SIG-M5 (cell line): ENCODE measurements at places on chromosomes 5 and 9.

DNA sequence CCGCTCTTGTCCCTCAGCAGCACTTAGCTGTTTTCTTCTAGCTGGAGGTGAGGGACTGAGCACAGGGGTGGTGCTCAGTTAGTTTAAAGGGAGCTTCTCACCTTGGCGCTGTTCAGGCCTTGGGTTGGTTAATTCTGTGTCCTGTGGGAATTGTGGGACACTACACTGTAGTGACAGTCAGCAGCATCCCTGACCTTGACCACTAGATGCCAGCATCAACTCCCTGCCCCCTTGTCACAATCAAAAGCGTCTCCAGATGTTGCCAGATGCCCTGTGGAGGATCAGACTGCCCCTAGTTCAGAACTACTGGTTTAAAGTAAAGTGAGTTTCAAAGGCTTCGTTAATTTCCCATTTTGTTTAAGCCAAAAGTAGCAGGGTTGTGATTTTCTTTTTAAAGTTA lies 65.5 kb upstream of the DMRT3 start:
- DNase-seq = no peak

DNA sequence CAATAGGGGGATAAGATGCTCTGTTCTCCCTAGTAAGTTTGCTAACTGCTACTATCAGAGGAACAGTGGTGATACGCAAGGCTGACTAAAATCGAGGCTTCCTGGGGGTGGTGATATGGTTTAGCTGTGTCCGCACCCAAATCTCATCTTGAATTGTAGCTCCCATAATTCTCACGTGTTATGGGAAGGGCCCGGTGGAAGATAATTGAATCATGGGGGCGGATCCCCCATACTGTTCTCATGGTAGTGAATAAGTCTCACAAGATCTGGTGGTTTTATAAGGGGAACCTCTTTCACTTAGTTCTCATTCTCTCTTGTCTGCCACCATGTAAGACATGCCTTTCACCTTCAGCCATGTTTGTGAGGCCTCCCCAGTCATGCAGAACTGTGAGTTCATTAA lies 135.1 kb downstream of the LHFPL2 start:
- no peak for DNase-seq

DNA sequence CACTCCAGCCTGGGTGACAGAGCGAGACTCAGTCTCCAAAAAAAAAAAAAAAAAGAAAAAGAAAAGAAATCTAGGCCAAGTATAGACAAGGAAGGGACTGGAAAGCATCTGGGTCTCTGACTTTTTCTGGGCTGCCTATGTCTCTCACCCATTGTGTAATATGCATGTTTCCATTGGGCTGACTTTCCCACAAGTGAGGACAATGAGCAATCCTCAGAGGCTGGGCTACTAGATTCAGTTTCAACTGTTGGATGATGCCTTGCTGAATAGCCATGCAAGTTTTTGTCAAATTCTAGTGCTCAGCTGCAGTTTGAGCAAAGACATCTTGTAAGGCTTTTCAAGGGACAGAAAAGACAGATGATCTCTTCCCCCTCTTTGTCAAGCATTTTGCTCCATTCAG lies 82.1 kb downstream of the PHAX start:
- no peak for DNase-seq

DNA sequence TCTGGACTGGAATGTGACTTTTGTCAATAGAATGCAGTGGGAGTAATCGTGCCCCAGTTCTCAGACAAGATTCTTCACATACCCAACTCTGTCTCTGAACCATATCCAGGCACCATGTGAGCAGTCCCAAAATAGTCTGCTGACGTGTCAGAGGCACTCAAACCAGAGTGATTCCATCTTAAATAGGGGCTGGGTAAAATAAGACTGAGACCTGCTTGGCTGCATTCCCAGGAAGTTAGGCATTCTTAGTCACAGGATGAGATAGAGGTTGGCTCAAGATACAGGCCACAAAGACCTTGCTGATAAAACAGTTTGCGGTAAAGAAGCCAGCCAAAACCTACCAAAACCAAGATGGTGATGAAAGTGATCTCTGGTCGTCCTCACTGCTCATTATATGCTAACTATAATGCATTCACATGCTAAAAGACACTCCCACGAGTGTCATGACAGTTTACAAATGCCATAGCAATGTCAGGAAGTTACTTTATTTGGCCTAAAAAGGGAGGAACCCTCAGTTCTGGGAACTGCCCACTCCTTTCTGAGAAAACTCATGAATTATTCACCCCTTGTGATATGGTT lies 16.9 kb upstream of the PLCXD3 start:
- DNase-seq = no peak

GRCh38 chr9:25752398-25752797 lies 74.2 kb upstream of the TUSC1 start:
- DNase-seq = no peak

GRCh38 chr5:158789441-158789840 lies 310.3 kb downstream of the EBF1 start:
- DNase-seq = no peak

GRCh38 chr9:404234-404633 lies 189.6 kb downstream of the DOCK8 start:
- DNase-seq = no peak

- DNase-seq = no peak
These were observed 196.7 kb downstream of the RGS3 start for GRCh38 chr9:113660196-113660595.

- no peak for DNase-seq
These were observed 2.1 kb downstream of the LCN15 start for GRCh38 chr9:136762221-136762691.

GRCh38 chr5:1185038-1185627 lies 16.3 kb upstream of the SLC6A19 start:
- no peak for DNase-seq

- no peak for DNase-seq
These were observed at the start of gene DBN1 for GRCh38 chr5:177473443-177474001. TSS of gene DBN1 (minus strand) at chr5:177473634. CDS start at chr5:177473521, 113 bp downstream.

GRCh38 chr9:89436963-89437625 lies 60.8 kb downstream of the SEMA4D start:
- no peak for DNase-seq

DNA sequence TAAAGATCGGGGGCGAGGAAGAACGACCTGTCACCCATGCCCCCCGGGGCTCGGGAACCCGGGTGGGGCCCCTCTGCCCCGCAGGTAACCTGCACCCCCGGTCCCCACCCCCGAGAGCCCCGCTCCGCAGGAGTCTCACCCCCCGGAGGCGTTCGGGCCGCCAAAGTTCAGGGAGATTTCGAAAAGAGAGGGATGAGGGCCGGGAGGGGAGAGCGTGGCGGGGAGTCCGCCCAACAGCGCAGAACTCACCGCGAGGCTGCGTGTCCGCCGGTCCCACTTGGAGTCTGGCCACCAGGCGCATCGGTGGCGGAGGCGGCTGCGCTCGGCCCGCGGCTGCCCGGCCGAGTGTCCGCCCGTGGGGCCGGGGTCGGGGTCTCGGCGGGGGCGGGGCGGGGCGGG lies at the start of gene PHF19:
Gene PHF19, minus strand, starts transcription at position 347 of the 399 bp plus-strand sequence. CDS start 2,447 bp downstream, outside the sequence.
- DNase-seq = no peak

- no peak for DNase-seq
These were observed 12.9 kb downstream of the GNG10 start for GRCh38 chr9:111674319-111674718.

- no peak for DNase-seq
These were observed 27.1 kb upstream of the PTGER4 start for GRCh38 chr5:40652441-40653220.

- DNase-seq = no peak
These were observed 55.4 kb upstream of the RPL26L1 start for GRCh38 chr5:172903790-172904189.

- no peak for DNase-seq
These were observed 1.5 kb upstream of the ZFR start for GRCh38 chr5:32445831-32446614.

GRCh38 chr9:134206311-134207300 lies 42.2 kb upstream of the RNU6ATAC start:
- no peak for DNase-seq

DNA sequence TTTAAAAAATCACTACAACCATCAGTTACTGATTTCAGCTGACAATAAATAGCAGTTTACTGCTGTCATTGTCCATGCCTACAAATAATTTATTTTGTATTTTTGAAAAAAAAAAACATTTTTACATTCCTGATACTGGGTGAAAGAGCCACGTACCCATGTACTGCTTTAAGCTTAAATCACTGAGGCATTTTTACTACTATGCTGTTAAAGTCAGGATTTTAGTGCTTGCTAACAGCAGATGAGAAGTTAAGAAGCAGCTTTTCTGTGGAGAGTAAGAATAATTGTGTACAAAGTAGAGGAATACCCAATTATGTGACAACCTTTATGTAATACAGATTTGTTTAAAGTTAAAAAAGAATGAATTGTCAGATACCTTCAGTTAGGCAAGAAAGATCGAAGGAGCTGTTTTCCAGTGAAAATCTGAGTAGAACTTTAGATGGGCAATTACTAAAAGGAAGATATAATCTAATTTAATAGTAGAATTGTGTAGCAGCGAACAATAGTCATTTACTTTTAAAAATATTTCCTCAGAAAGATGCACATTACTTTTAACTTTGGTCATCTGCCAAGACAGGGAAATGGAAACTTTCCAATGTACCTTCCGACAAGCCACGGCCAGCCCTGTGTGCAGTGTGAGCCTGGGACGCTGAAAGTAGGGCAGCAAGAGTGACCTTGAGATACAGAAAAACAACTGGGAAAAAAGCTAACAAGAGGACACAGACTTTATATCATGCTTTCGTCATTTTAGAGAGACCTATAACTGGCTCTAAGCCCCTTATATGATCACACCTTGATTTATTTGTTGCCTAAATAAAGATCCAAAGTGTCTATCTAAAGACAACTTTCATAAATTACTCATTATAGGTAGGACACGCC lies 39.9 kb downstream of the RHOBTB3 start:
- no peak for DNase-seq

DNA sequence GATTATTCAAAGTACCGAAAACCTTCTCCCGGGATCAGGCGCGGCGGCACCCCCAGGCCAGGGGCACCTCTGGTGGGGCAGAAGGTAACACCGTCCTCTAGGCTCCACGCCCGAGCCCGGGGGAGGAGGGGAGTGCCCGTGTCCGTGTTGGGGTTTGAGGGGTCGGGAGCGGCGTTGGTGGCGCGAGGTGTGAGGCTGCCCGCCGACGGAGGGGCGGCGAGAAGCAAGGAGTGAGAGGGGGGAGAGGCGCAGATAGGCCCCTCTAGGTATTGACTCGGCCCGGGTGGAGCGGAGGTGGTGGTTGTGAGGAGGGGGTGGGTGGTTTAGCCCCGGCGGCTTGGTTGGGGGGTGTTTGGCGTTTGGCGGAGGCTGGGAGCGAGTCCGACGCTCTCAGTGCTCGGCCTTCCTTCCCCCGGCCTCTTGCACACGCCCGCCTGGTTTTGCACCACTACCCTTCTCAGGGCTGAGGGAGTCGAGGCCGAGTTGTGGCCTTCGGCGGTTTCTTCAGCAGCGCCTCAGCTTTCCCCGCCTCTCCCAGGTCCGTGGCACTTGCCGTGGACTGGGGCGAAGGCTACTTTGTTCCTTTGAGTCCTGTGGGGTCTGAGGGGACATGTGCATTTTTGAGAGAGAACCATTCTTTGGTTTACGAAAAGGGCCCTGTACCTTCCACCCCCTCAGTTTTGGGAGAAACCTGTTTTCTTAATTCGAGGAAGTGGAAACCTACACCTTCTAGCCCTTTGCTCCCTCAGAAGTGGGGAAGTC lies 450 bp downstream of the GPBP1 start:
- DNase-seq = no peak

DNA sequence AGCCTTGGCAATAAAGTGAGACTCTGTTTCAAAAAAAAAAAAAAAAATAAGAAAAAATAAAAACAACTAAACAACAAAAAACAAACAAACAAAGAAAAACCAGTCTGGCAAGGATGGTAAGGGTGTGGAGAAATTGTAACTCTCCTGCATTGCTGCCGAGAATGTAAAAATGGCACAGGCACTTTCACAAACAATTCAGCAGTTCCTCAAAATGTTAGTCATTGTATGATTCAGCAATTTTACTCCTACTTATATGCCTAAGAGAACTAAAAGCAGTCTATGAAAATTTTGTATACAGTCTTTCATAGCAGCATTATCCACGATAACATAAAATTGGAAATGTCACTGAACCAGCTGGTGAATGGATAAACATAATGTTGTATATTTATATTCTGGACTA lies 280.4 kb downstream of the CDH9 start:
- DNase-seq = peak; percentile 35

DNA sequence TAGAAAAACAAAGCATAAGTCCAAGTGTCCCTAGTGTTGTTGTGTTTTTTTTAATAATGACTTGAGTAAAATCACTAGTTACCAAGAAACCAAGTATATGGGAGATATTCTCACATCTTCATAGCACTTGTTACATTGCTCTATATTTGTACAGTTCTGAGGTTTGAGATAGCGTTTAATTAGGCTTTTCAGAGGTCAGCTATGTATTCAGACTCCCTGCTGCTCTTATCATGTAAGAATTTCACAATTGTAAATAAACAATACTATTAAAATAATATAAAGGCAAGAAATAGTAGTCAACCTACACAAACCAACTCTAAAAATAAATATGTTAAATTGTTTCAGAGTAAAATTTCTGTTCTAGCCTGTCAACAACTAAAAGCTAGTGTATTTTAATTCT lies 761.9 kb upstream of the FAM174A start:
- DNase-seq = no peak

- DNase-seq = no peak
These were observed 81.6 kb downstream of the TMEM174 start for GRCh38 chr5:73254642-73255041.

GRCh38 chr9:86099701-86100364 lies 475 bp upstream of the GOLM1 start:
- no peak for DNase-seq

GRCh38 chr5:67375606-67376005 lies 179.0 kb upstream of the CD180 start:
- DNase-seq = no peak

DNA sequence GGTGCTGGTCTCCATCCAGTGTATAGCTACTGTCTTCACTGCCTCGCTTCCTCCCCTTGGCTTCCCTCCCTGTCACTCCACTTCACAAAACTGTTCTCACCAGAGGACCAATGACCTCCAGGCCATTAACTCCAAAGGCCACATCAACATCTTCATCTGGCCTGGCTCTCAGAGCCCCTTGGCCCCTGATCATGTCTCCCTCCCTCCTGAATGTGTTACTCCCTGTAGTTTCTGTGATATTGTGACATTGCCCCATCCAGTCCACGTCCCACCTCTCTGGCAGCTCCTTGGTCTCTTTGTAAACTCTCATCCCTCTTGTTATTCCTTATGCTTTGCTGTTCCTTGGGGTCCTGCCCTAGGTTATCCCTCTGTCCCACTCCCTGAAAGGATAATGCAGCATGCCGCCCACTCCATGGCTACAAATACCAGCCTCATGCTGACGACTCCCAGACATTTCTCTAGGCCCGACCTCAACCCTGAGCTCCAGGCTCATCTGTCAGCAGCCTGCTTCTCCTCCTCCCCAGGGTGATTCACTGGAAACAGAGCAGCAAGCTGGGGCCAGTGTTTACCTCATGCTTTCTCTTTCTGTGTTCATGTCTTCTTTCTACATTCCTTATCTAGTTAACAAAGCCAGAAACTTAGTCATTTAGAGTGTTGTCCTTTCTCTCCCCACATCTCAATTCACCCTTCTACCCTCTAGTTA lies 312.2 kb downstream of the SPOCK1 start:
- DNase-seq = no peak
